Fibroblast of skin of right quadriceps (primary cell): ENCODE measurements at places on chromosomes 1 and 21.

DNA sequence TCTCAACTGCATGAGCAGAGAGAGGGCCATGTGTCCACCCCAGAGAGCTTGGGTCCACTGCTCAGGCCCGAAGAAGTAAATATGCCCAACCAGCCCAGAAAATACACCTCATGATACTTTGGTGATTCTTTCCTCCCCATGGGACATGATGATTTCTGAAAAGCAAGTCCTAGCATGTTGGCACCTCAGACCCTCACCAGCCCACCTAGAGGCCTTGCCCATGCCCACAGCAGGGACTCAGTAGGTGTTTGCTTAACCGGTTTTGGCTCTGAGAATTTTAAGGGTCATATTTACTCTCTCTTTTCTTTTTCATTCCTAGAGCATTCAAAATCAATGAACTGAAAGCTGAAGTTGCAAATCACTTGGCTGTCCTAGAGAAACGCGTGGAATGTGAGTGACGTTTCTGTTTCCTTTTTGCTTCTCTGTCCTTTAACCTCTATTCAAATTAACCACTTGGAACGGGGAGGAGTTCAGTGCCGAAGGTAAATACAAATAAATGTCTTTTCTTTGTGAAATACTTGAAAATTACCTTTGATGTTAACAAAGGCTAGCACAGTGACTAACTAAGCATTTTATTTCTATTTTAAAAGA lies 79.7 kb downstream of the PDE9A start:
- no peak for DNase-seq

GRCh38 chr1:228287541-228288425 lies 79.9 kb downstream of the OBSCN start:
- no peak for DNase-seq

DNA sequence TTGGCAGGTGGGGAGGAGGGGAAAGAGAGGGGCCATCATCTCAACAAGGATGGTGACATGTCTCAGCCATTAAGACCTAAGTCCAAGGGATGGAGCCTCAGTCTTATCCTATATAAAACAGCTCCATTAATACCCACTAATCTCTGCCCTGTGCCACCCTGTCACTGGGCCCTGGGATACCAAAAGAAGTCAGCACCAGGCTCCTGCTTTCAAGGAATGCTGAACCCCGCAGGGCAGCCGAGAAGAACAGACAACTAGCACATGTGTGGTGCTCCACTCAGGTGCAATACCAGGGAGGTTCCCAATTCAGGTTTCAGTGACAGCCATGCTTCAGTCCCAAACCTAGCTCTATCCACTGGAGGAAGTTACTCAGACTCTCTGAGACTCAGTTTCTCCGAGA lies 128.4 kb downstream of the GRIK3 start:
- no peak for DNase-seq

DNA sequence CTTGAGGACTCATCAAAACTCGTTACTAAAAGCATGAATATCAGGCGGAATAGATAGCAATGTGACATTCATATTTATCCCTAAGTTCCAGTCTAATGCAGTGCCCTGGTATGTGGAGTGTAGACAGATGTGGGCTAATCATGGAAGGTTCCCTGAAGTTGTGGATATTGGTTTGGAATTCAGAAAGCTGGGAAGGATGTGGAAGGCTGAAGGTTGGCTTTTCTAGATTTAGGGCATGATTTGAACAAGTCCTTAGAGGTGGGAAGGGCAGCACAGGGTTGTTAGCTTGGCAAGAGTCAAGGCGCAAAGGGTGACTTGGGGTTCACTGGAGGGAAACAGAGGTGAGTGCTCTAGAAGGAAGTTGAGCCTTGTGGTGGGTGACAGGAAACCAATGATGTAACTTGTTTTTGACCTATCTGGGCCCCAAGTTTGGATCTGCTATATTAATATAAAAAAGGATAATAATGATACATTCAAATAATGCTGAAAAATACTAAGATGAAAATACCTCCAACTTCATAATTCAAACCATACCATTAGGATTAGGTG lies 21.9 kb downstream of the LGALS8 start:
- DNase-seq: no peak

DNA sequence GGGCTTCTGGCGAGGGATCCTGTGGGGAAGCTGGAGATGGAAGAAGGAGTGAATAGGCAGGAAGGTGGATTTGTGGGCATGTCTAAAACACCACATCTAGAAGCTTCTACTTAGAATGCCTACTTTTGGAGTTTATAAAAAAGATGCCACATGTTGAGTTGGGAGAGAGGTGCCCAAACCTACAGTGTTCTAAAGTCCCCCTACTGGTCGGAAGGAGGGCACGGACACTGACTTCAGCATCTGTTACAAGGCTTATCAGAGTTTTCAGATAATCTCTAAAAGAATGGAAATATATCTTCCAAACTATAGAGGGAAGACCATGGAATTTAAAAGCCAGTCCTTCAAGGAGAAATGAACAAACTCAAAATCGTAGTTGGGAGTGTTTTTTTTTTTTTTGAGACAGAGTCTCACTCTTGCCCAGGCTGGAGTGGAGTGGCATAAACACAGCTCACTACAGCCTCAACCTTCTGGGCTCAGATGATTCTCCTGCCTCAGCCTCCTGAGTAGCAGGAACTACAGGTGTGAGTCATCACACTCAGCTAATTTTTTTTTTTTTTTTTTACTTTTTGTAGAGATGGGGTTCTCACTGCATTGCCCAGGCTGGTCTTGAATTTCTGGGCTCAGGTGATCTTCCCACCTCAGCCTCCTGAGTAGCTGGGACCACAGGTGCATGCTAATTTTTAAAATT lies 14.8 kb downstream of the IBA57 start:
- DNase-seq: no peak

DNA sequence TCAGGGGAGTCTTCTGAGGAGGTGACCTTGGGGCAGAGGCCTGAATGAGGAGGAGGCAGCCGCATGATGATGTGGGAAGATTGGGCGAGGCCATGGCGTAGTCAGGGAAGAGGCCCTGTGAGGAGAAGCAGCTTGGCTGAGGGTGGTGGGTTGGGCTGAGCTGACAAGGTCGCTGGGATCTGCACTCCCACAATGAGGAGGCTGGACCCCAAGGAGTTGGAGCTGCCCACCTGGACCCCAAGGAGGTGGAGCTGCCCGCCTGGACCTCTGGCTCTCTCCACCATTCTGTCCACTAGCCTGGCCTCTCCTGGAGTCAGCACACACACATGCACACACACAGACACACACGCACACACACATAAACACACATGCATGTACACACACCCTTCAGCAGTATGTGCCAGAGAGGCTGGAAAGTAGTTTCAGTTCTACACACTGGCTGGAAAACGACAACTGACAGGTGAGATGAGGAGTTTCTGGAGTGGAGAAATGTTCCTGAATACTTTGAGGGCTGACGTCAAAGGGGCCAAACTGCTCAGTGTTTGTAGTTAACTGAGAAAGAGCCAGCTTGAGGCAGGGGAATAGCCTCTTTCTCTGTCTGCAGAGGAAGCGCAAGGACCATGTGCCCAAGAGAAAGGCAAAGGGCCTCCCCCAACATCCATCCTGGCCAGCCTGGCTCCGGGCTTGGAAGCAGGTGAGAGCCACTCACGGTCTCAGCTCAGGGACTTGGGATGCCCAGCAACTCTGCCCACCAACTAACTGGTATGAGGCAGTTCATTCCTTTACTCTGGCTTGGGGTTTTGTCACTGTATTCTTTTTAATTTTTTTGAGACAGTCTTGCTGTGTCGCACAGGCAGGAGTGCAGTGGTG lies 7.1 kb downstream of the SMPDL3B start:
- DNase-seq: no peak

GRCh38 chr1:117026361-117026760 lies 24.8 kb downstream of the CD101 start:
- peak; percentile 17 for DNase-seq

GRCh38 chr1:221363039-221363438 lies 378.9 kb downstream of the DUSP10 start:
- no peak for DNase-seq

DNA sequence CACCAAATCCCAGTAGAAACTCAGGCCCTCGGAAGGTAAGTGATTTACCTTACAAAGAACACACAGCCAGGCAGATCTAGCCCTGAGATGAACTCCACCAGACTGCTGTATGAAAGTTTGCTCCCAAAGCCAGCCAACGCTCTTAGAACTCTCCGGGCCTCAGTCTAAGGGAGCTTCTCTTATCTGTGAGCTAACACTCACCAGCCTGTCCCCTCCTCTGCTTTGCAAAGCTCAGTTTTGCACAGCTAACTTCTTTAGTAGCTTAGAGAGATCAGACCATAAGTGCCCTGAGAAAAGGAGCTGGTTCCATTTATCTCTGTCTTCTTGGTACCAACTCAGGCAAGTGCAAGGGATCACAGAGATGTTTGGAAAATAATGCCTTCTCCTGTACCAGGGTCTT lies 195.8 kb upstream of the JUN start:
- no peak for DNase-seq

DNA sequence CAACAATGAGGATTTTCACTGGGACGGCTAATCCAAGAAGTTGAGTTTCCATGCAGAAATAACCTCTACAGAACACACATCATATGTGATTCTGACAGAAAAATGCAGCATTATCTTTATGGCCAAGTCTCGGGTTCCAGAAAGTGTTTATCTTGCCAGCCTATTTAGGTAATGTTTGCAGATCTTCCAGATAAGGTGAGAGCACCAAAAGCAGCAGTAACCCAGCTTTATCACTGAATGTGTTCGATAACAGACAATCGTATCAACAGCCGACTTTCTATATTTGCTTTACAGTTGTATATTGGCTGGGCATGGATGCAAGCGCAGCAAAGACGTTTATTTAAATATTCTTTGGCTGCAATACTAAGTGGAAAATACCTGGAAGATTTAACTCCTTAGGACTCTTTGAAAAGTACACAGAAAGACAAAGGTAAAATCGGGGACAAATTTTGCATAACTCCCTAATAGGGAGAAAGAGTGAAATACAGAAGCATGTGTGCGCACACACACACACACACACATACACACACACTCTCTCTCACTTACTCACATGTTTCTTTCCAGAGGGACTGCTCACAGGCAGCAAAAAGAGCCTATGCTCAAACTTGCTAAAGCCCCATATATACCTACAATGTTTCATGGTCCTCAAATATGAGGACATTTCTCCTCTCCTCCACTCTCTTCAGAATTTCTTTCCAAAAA lies 3.0 kb upstream of the CTSK start:
- no peak for DNase-seq

GRCh38 chr1:229133811-229134210 lies 137.1 kb upstream of the RAB4A start:
- no peak for DNase-seq

GRCh38 chr1:197448121-197448779 lies 180.2 kb downstream of the CRB1 start:
- no peak for DNase-seq

GRCh38 chr1:79052829-79053449 lies 46.4 kb upstream of the ADGRL4 start:
- DNase-seq: no peak

DNA sequence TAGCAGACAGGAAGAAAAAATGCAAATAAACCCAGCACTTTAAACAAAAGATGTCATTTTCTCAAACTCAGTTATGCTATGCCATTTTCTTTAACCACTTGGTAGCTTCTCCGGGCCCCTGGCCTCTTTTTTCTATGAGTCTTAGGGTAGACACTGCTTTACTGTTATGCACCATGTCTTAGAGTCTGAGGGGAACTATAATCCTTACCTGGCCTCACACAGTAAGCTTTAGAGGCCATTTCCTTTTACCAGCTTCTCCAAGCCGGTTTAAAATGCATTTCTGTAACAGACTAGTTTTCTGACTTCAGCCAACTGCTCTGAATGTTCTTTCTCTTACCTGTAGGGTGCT lies 73.7 kb upstream of the EDEM3 start:
- no peak for DNase-seq

DNA sequence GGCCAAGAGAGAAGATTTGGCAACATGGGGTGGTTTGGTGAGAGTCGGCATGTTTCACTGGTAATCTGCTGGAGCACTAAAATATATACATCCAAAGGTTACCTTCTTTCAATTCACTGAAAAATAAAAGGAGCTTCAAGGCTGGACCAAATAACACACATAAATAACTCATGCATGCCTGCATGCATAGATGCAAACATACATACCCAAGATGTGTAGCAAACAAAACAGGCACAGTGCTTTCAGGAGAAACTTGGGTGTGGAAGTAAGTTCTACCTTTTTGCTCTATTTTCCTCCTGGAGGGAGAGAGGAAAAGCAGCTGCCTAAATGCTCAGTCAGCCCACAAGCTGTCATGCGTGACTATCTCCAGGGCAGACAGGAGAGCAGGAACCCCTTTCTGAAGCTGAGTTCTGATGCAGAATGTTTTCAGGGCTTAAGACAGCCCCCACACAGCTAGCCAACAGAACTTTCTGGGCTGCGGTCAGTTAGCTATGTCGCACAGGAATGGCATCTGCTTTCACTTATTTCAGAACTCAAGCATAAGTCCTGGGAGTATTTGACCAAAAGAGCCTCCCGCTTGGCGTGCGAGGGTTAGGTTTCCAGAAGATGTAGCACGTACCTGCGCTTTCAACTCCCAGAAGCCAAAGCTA lies 166.2 kb downstream of the TOMM20 start:
- peak; percentile 99 for DNase-seq

- no peak for DNase-seq
Measured at GRCh38 chr1:247443641-247444040, 14.3 kb downstream of the OR2B11 start.
